ENCODE measurements at places on chromosomes 5 and 9.

DNA sequence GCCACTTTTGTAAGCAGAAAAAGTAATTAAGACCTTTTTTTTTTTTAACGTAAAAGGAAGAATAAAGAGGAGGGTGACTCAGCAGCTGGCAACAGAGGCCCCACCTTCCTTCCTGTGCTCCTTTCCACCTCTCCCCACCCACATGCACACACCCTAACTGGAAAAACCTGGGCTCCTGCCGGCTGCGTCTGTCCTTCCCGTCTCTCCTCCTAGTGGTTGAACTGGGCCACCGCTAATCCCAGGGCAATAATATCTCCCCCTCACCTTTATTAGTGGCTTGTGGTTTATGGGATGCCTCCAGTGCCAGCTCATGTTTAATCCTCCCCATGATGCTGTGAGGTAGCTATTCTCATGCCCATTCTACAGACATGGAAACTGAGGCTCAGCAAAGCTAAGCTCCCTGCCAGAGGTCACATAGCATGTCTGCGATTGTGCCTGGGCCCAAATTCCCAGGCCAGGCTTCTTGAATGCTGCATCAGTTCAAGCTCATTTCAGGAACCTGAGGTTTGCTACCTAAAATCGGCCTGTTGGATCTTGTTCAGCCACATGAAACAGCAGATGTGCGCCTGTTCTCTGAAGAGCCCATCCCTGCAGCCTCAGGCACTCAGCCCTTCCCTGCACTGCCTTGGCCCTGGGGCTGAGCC, 60.9 kb upstream of the IL17B start:
- no peak for DNase-seq

DNA sequence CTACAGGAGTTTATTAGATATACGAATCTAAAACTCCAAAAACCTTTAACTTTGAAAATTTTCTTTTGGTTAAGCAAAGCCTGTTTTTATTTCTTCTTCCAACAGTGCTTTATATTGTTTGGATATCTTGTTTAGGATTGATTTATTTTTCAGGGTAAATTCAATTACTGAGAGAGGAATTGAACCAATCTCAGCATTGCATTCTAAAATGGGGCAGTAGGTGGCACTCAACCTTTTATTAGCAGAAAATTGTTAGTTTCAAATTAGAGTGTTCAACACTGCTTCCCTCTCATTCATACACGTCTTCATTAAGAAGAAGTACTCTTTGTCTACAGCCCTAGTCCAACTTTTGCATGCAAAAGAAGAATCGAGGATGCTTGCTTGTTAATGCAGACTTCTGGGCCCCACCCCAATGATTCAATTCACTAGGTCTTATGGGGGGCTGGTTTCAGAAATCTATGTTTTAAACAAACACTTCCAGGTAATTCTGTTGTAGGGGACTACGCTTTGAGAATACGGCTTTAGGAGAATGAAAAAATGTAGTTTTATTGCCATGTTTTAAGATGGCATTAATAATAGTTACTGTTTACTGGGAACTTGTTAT, 26.6 kb downstream of the MRPL22 start:
- no peak for DNase-seq

- no peak for DNase-seq
Measured at GRCh38 chr9:86735772-86736458, 211.4 kb downstream of the GAS1 start.

DNA sequence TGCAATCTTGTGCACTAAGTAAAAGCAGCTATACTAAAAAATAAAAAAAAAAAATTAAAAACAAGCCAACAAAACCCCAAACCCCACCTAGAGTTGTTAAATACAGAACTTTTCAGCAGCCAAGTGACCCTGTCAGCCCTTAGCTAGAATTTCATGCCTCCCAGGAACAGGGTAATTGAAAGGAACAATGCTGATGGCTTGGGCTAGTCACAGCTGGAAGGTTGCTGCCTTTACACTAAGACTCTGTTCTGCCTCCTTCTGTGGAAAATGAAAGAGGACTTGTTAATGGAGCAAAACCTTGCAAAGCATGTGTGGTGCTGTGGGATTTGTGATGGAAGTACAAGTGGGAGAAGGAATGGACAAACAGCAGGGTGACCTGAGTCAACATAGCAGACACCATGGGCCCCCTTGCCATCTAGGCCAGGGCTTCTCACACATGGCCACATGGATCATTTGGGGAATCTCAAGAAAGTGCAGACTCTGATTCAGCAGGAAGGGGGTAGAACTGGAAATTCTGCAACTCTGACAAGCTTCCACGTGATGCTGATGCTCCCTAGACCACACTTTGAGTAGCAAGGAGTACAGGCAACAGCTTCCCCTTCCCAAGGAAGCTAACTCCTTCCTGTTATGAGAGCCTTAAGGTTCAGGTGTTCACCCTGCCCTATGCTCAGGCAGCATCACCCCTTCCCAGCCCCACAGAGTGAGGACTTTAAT, 14.9 kb upstream of the TMEM252 start:
- no peak for DNase-seq

GRCh38 chr9:118418887-118419565, 714.8 kb downstream of the TLR4 start:
- DNase-seq: no peak

DNA sequence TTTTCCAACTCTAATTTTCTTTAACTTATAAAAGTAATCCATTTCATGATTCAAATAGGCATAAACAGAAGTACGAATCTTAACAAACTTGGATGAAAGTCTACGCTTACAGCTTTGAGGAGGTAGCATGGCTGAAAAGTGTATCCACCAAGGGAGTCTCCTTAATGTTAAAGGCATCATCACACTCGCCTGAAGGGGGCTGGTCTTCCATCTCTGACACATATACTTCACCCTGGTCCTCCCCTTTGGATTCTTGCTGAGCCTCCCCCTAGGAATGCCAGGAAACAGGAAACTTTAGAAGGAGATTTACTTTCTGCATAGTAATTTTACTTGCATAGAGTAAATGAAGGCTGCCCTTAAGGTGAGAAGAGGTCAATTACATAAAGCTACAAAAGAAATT, 10.3 kb upstream of the NME5 start:
- no peak for DNase-seq

DNA sequence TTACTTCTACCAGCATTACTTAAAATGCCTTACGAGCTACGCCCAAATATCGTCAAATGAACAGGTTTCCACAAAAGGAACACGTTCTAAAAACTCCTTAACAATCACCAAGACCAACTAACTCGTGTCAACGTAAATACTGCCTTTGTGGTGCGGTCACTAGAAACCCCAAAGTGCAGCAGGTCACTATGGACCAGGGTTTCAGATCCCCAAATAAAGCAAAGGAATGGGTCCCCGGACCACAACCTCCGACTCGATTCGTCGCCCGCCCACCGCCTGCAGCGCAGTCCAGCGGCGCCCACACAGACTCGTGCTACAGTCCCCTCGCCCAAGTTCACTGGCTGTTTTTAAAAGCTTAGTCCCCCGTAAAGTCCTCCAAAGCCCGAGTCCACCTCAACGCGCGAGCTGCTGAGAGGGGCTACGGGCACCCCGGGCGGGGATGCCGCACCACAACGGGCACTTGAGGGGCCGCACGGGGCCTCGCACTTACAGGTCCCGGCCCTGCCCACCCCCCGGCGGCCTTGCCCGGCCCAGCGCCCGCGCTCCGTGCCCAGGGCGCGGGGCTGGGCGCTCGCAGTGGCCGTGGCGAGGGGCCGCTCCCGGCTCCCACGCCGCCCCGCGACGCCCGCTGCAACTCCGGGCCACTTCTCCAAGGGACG, 1.1 kb downstream of the NFIB start:
- DNase-seq: peak; percentile 23

DNA sequence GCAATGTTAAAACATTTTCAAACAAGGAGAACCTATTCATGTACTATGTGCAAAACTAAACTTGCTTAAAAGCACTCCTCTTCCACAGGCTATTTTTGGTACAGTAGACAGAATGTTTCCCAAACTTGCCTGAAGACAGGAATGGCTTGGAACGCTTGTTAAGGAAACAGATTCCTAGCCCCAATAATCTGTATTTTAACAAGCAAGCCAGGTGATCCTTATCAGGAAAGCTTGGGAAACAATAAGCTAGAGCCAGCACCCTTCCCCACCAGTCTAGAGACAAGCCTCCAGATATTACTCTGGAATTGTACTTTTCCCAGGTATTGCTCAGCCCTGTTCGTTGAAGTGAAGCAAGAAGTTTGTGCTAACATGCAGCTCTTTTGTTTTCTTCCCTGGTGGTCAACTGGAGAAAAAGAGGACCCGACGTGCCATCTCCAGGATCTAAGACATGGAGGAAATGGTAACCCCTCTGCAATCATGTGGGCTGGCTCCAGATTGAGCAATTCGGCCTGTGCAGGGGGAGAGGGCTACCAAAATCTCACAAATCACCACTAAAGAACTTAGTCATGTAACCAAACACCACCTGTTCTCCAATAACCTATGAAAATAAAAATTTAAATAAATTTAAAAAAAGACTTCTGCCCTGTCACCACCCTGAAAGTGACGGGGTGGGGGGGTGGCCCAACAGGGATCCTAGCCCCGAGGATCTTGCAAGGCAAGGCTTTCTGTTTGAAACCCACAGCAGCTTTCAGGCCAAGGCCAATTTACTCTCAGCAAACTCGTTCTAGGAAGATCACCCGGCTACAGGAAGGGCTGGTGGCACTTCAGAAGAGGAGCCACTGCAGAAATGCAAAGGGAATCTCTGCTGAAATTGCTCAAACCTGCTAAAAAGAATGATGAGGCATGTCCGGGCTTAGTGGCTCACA, 48.6 kb downstream of the SHB start:
- DNase-seq: no peak

DNA sequence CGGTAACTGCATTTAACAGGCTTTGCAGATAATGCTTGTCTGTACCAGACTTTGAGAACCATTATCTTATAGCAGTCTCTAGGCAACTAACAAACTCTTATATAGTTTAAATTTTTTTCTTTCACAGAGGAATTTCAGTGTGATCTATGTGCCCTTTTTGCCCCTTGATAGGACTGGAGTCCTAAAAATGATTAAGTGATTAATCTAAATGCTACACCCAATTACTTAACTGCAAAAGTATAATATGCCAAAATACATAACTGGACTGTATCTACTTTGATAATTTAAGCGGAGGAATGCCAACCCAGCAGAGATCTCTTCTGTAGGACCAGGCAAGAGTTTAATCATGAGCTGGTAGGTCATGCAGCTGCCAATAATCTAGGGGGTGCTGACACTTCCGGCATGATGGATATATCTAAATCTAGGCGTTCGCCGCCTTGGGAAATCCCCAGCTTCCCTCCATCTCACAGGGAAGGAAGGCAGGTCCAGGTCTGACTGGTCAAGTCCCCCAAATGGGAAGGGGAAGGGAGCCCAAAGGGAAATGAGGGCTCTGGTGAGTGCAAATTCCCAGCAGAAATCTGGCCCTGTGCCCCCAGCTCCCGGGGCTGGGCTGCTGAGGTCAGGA, 205.6 kb downstream of the GAPVD1 start:
- DNase-seq: no peak

GRCh38 chr5:81177061-81177460, 56.1 kb upstream of the CKMT2 start:
- DNase-seq: no peak

- DNase-seq: no peak
Measured at GRCh38 chr5:41708604-41708940, 161.7 kb downstream of the OXCT1 start.

DNA sequence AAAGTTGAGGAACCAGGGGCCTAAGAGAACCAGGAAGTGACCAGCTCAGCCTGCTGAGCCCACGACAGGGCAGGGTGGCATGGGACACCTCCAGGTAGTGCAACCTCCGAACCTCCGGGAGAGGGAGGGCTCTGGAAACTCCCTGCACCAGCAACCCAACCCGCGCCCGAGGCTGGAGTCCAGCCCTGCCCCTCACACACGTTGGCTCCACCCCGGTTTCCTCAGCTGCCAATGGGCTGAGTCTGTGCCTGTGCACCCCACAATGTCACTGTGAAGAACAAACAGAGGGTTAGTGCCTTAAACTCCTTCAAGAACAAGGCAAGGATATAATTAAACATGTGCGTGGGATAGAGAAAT, 17.0 kb upstream of the UNC5A start:
- DNase-seq: no peak

DNA sequence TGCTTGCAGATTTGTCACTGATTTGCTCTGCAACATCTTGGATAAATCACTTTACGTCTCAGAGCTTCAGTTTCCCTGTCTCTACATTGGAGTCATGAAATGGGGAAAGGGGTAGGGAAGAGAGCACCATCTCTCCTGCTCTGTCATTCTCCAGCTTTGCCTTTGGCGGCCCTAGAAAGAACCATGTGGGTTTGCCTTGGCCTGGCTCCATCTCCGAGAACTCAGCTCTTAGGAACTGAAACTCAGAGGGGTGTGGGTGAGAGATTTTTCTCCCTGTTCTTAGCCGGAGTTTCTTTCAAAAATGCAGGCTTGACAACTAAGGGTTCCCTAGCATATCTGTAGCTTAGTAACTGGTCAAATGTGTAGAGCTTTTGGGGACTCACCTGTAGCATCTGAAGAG, 123.5 kb downstream of the SMARCA2 start:
- no peak for DNase-seq

- no peak for DNase-seq
Measured at GRCh38 chr5:2883771-2884170, 132.3 kb upstream of the IRX2 start.

GRCh38 chr9:84456527-84456926, 116.0 kb upstream of the SLC28A3 start:
- no peak for DNase-seq

DNA sequence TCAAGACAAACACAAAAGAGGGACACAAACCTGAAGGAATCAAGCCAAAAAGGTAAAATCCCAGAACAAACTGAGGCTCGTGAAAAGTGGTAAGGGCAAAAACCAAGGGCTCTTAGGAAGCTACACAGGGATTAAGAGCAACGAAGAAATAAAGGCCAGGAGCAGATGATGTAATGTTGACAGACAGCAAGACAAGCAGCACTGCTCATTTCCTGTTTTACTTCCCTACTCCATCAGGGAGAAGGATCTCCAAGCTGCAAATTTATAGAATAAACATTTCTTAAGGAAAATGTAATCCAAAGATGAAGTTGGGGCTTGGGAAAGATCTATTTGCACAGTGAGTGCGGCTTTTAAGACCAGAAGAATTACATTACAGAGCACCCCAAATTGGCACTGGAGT, 182.3 kb upstream of the MAP1B start:
- DNase-seq: no peak

DNA sequence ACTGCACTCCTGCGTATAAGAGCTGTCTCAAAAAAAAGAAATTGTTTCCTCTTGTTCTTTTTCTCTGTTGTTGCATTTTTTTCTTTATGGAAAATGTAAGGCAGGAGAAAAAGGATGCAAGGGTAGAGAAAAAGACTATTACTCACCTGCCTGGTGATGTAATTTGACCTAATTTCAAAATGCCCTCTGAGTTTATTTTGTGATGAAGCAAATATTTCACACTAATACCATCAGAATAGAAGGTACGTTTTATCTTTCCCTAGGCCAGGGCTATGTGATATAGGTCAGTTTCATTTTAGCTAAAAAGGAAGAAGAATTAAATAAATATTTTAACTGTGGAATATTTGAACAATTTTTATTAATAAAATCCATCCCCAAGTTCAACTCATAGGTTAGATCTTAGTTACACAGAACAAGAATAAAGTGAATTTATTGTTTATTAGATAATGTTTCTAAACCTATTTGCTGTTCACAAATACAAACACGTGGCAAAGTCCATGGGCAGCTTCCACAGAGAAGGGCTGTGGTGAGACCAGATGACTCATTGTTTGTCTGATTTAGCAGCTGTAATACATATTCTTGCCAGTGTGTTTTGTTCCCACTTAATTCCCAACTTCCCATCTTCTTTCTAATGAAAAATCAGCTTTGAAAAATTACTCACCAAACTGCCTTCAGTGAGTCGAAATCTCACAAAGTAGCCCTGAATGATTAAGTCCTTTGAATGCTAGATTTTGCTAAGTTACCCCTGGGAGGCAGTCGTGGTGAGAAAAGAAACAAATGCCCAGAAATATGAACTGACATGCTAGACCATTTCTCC, 52.8 kb upstream of the CCDC112 start:
- no peak for DNase-seq

- DNase-seq: no peak
Measured at GRCh38 chr5:38249812-38250211, 8.5 kb upstream of the EGFLAM start.
